ENCODE measurements at places on chromosomes 5 and 9. TPM values are rescaled to one million over a fixed set of nuclear protein-coding genes. Genes with fewer than 3 reads are reported as not detected.

DNA sequence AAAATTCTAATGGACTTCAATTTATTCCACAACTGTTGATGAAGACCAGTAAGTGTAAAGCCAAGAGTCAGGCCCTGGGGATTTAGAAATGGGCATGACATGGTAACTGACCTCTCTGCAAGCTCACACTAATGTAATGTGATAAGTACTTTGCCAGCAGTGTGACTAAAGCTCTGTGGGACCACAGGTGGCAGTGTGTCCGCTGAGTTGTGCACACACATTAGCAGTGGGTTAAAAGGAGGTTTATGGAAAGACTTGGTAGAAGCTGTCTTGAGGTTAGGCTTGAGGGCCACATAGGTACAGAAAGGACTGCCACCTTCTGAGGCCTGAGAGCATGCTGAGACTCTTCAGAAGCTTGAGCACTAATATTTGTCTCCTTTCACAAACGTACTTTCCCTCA, 67.6 kb downstream of the UBAP1 start:
- DNase-seq: no peak

- no peak for DNase-seq
These were observed 9.6 kb upstream of the CCDC171 start for GRCh38 chr9:15543047-15543813.

DNA sequence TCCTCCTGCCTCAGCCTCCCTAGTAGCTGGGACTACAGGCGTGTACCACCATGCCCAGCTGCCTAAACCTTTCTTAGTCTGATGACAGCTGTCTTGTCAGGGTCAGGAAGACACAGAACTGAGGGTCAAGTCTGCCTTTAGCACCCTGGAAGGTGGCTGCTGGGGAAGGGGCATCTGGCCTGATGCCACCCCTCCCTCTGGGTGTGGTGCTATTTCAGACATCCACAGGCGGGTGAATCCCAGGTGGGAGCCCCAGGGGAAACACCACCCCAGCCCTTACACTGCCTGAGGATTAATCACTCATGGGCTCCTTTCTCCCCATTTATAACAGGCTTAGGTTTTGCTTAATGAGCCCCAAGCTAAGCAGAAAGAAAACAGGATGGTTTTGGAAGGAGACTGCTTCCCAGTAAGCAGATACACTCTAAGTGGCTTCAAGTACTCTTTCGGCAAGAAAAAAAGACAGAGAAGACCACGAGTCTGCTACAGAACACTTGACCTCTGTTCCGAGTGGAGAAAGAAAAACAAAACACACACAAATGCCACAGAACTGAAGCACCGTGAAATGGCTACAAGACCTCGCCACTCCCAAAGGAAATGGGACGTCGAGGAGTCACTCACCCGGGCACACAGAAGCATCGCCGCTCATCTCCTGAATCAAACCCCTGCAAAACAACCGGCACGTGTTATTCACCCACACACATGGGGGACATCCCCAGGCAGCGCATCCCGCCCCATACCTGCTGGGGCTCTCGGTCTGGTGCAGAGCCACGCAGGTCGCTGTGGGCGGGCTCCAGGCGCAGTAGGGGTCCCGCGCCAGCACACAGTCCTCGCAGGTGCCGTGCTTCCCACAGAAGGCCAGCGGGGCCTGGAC, 62.4 kb downstream of the SECISBP2 start:
- DNase-seq: no peak

RELL2 gene
- 3.3 TPM for total RNA-seq

TBC1D9B gene
- 116 TPM for total RNA-seq

GRCh38 chr9:135066291-135066690, 21.2 kb upstream of the OLFM1 start:
- DNase-seq: no peak

RFK gene
- 55.6 TPM for total RNA-seq

- no peak for DNase-seq
These were observed 103.6 kb downstream of the C9orf152 start for GRCh38 chr9:110104261-110104809.

C5orf15 gene
- total RNA-seq: 24.5 TPM

SNCAIP gene
- total RNA-seq: 4.7 TPM

GBGT1 gene
- total RNA-seq: 4.3 TPM

SPINK7 gene
- not detected for total RNA-seq

GRCh38 chr5:149561848-149562247, 10.6 kb upstream of the CSNK1A1 start:
- no peak for DNase-seq

CCIN gene
- not detected for total RNA-seq

GRCh38 chr5:88364991-88365390, 96.3 kb upstream of the TMEM161B start:
- DNase-seq: no peak

- no peak for DNase-seq
These were observed 50.4 kb downstream of the PDE6A start for GRCh38 chr5:149894237-149894636.

GRCh38 chr5:59724482-59725391, 168.8 kb downstream of the PDE4D start:
- DNase-seq: no peak

DNA sequence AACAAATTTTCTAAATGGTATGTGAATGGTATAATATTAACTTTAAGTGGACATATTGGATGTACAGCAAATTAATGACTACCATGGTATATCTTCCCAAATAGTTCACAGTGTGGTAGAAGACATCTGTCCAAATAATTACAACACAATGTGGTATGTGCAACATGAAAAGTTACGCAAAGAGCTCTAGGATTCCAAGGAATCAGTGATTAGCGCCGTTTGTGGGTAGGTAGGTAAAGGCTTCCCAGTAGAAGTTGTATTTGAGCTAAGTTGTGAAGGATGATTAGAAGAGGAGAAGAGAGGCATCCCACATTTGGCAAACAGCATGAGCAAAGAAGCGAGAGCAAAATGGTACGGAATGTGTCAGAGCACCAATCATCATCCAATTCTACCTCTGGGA, 14.3 kb upstream of the KLF9 start:
- DNase-seq: no peak

- DNase-seq: no peak
These were observed 182.0 kb downstream of the LURAP1L start for GRCh38 chr9:12956805-12957204.

DNA sequence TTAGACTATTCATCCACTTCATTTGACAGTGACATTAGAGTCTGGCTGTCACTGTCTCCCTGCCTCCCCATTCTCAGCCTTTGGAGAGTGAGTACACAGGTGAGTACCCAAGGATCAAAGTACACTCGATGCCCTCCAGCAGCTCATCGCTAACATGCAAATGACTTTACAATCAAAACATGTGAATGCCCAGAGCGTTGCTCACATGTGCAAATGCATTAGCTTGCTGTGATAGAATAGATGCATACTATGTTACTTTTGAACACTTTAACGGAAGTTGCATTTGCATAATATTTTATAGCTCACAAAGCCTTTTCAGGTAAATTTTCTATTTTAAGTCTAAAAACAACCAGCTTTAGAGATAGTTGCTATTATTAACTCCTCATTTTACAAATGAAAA, 107.6 kb downstream of the SYK start:
- DNase-seq: no peak

ZCCHC10 gene
- 35.0 TPM for total RNA-seq

SMIM15 gene
- 79.2 TPM for total RNA-seq

GRCh38 chr5:52987711-52988331, 1.3 kb upstream of the ITGA2 start:
- DNase-seq: no peak

DNA sequence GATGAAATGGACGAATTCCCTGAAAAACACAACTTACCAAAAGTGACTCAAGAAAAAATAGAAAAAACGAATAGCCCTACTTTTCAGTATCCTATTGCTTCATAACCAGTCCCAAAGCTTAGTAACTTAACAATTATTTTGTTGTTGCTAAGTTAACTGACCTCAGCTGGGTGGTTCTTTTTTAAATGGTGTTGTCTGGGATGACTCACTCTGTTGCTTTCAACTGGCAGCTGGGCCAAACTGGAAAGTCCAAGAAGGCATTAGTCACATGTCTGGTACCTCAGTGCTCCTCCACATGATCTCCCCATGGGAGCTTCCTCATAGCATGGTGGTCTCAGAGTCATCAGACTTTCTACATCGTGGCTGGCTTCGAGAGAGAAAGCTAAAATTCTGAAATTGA, 47.8 kb upstream of the ADAMTS2 start:
- no peak for DNase-seq

DNA sequence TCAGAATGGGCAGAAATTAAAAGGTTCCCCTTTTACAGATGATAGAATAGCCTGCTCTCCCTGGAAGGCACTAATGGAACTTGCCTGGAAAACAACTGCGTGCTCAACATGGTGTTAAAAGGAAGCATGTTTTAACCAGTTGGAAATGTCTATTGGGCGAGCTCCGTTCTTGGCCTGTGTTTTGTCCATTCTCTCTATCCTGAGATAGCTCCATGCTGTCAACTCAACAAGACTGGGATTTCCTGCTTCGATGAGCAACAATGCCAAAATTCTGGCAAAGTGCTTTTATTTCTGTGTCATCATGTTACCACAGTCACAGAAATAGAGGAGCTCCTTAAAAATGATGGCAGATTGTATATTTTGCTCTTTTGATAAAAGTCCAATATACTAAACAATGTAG, 198.3 kb downstream of the PLK2 start:
- DNase-seq: no peak

GRK6 gene
- total RNA-seq: 46.7 TPM
